ENCODE measurements at places on chromosomes 5 and 9.

- no peak for DNase-seq
Measured at GRCh38 chr5:123421773-123422172, 1.4 kb downstream of the CEP120 start.

GRCh38 chr5:90344689-90345088 lies 64.9 kb downstream of the CETN3 start:
- no peak for DNase-seq

- no peak for DNase-seq
Measured at GRCh38 chr9:134063088-134063570, 4.7 kb downstream of the BRD3 start.

DNA sequence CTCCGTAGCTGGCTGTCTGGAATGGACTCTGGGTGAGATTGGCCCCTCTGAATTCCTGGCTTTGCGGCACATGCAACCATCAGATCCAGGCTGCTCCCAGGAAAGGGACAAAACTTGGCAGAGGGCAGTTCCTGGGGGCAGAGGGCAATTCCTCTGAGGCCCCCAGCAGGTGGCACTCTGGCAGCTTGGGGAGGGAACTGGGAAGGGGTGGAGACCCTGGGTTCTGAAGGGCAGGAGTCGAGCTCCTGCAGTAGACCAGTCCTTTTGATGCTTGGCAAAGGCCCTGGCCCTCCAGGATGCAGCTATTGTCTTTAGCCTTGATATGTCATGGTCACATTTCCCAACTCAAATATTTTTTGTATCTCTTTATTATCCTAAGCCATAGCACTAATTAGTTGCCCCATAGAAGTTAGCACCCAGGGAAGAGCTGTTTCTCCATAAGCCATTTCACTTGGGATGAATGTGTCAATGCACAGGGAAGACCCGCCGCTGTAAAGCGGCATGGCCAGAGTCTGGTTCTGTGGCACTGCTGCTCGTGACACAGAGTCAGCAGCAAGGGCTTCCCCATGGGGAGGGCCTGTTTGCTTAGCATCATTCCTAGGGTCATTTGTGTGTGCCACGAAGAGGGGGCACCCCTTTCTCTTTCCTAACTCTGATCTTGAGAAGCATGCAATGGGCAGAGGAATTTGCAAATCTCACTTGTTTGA lies 51.2 kb upstream of the CDK20 start:
- DNase-seq: no peak

DNA sequence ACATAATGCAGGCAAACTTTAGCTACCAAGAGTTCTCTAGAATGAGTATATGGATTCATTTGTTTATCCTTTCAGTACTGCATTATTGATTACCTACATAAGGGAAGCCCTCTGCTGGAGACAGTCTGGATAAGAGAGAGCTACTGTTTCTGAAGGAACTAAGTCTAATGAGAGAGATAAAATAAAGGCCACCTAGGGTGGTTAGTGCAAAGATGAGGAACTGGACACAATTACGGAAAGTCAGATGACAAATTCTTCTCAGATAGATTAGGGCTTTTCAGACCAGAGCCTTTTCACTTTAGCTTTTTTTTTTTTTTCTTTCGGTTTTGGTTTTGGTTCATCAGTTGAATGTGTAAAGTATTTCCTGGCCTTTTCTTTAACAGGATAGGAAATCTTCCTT lies 31.3 kb downstream of the ISOC1 start:
- DNase-seq: no peak

- no peak for DNase-seq
Measured at GRCh38 chr9:4228606-4229005, 71.3 kb downstream of the GLIS3 start.

GRCh38 chr5:176832162-176832561 lies 21.8 kb downstream of the UNC5A start:
- no peak for DNase-seq

DNA sequence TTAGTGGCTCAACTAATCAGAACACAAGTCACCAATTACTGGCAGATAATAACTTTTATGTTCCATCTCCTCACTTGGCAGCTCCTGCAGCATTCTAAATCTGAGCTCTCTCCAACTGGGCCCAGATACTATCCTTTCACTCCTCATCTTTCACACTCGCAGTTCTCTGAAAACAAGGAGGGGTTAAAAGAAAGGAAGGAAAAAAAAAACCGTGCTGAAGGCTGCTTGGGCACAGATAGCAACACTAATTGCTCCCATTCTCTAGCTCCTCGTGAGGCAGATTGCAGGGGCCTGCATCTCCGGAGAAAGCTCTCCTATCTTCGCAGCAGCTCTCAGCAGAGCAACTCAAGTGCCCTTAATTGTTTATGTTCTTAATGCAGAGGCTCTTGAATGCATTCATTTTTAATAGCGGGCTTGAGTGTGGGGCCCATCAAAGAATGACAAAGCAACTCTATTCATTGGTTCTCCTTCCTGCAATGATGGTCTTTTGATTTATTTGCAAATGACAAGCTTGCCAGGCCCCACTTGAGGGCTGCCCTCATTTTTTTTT lies 23.9 kb downstream of the TLE1 start:
- DNase-seq: no peak

DNA sequence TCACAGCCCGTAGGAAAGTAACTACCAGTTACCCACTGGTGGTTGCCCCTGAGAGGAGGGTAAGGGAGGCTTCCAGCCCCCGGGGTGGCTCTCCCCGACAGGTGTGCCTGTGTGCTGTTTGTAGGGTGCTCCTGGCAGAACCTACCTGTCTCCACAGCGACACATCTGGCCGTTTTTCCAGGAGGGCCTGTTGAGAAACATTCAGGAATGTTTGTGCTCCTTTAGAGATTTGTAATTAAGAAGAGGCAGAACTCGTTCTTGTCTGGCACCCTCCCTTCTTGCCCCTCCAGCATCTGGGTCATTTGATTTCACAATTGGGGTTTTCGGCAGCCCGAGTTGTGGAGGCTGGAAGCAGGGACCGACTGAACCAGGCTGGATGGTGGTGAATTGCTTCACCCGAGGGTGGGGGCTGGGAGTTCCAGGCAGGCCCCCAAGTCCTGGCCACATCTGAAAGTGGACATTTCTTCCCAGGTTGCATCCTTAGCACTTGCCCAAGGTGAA lies 74.2 kb downstream of the WWC1 start:
- DNase-seq: no peak

DNA sequence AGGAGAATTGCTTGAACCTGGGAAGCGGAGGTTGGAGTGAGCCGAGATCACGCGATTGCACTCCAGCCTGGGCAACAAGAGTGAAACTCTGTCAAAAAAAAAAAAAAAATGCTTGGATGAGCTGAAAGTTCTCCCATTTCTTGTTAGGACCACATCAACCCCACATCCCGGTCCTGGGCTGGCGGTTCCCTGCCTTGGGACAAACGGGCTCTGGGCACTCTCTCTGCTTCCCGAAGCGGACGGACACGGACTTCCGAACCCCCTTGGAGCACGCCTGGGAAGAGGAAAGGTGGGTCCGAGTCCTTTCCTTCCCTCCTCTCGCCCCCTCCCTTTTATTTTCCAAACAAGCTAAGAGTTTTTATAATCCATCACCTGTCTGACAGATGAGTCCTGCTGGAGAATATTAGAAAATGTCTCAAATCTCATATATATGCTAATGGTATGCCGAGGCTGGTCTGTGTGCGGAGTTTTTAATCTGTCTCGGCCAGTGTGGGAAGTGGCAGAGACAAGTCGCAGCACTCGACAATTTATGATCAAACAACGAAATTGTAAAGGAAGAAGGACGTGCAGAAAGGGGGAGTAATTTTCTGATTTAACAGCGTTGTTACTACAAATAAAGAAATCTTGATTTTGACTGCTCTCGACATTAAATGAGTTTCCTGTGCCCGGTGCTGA lies 257.9 kb upstream of the IRX4 start:
- DNase-seq: no peak

- DNase-seq: no peak
Measured at GRCh38 chr5:106976363-106976762, 694.4 kb downstream of the EFNA5 start.

GRCh38 chr5:74099538-74100267 lies 473.7 kb downstream of the ARHGEF28 start:
- no peak for DNase-seq

- no peak for DNase-seq
Measured at GRCh38 chr5:8953016-8953415, 592.9 kb downstream of the SEMA5A start.

GRCh38 chr5:169331292-169331852 lies 30.4 kb upstream of the SLIT3 start:
- DNase-seq: no peak

DNA sequence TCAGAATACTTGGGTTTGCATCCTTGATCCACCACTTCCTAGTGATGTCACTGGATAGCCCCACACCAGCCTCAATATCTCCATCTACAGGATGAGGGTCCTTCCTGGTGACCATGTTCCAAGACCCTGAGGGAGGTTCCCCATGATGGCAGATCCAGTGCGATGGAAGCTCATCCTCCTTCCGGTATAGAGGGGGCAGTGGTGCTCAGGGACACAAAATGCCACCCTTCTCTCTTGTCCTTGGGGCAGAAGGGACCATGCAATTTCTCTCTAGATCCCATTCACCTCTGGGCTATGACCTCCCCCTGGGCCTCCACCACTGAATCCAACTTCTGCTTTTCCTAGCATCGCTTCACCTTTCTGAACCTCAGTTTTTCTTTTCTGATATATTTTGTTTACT lies 5.4 kb upstream of the SLC25A51 start:
- no peak for DNase-seq

- no peak for DNase-seq
Measured at GRCh38 chr5:42832060-42832459, 20.4 kb upstream of the SELENOP start.

- no peak for DNase-seq
Measured at GRCh38 chr5:1665231-1665630, 134.4 kb downstream of the MRPL36 start.

- no peak for DNase-seq
Measured at GRCh38 chr5:33833237-33833575, 58.6 kb downstream of the ADAMTS12 start.

- no peak for DNase-seq
Measured at GRCh38 chr9:94096819-94097577, 12.7 kb downstream of the PTPDC1 start.

- DNase-seq: no peak
Measured at GRCh38 chr5:140468188-140468587, 66.6 kb downstream of the ANKHD1 start.

DNA sequence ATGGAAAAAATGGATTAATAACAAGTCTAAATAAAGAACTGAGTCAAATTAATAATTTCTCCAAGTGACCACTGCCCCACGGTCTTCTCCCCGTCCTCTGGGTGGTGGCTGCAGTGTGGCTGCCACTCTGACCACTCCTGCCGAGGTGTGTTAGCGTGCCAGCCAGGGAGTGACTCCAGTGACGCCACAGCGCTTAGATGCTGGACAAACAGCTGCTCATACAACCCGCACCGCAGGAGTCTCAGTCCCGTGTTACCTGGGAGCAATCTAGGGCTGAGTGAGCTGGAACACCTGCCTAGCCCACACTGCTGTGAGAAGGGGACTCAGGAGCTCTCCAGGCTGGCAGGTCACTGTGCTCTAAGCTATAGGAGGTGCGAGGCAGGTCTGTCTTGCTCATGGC lies 10.2 kb downstream of the MAPK9 start:
- no peak for DNase-seq

GRCh38 chr5:149434162-149435014 lies 55.3 kb upstream of the IL17B start:
- peak; percentile 56 for DNase-seq

- no peak for DNase-seq
Measured at GRCh38 chr9:100739208-100739607, 161.3 kb downstream of the CAVIN4 start.

GRCh38 chr9:121637713-121638220 lies 13.7 kb upstream of the DAB2IP start:
- DNase-seq: no peak

DNA sequence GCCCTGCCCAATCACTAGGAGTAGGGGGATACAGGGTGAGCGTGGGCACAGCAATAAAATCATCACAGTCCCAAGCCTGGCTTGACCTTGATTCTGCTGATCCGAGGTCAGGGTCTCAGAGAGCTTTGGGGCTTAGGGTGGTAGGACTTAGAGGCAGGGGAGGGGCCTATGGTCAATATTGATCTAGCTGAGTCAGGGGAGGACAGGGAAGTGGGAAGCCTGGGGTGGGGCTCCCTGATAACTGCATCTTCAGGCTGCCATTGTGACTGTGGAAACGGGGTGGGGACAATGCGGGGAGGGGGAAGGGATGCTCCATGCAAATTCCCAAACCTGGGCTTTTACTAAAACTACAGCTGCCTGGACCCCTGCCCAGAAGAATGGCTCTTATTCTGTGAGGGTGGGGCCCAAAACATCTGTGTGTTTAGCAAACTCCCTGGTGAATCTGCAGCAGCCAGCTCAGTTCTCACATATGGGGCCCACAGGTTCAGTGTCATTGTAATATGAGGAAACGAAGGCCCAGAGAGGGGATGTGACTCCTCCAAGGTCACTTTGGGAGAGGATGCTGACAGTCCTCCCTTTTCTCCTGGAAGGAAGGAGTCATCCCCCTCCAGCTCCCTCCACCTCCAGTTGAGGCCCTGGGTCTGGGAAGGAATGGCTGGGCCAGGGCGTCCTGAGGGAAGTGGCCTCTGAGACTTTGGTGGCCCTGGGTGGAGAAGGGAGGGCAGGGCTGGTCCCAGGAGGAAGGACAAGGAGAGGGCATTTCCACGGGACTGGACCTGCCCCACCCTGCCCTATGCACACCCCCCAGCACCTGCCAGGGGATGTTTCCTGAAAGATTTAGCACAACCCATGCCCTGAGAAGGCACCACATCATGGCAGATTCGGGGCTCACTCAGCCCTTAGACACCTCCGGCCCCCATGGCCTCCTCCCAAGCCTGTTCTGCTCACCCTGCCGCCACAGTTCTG lies 26.4 kb downstream of the SLC6A7 start:
- DNase-seq: no peak

GRCh38 chr5:140481758-140482157 lies 65.7 kb upstream of the EIF4EBP3 start:
- no peak for DNase-seq

DNA sequence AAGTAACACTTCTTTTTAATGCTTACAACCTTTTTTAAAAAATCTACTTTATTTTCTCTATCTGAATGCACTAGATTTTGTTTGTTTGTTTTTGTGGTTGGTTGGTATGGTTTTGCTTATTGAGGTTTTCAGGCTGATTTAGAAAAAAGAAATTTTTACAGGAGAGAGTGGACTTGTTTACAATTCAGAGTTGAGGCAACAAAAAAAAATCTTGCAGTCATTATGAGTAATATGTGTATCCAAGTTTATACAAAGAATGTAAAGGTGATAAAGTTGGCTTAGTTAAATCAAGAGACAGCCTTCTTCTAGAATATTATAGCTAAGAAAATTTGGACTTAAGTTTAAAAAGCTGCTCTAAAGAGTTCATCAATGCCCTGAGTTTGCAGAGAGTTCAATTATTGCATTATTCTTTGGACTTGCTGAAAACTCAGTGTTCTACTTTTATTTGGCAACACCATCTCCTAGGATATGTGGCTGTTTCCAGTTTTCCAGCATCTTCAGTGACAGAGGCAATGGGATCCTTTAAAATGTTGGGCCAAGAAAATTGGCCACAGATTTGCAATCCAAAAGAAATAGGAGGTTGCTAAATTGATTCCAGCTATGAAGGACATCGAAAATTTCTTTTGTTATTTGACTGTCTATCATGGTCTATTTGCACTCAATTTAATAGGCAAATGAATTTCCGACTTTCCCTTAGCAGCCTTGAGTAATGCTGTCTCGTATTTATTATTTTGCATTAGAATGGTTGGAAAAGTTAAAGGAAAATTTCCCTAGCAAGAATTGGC lies 10.7 kb downstream of the STK32A start:
- DNase-seq: no peak

- no peak for DNase-seq
Measured at GRCh38 chr9:95741631-95742030, 133.9 kb upstream of the ERCC6L2 start.
